ENCODE measurements at places on chromosomes 12 and 14.

- peak; percentile 61 for DNase-seq
Measured at GRCh38 chr14:61438860-61439765, 117.7 kb downstream of the PRKCH start.

- DNase-seq = no peak
Measured at GRCh38 chr12:50403001-50403440, 2.3 kb downstream of the LARP4 start.

DNA sequence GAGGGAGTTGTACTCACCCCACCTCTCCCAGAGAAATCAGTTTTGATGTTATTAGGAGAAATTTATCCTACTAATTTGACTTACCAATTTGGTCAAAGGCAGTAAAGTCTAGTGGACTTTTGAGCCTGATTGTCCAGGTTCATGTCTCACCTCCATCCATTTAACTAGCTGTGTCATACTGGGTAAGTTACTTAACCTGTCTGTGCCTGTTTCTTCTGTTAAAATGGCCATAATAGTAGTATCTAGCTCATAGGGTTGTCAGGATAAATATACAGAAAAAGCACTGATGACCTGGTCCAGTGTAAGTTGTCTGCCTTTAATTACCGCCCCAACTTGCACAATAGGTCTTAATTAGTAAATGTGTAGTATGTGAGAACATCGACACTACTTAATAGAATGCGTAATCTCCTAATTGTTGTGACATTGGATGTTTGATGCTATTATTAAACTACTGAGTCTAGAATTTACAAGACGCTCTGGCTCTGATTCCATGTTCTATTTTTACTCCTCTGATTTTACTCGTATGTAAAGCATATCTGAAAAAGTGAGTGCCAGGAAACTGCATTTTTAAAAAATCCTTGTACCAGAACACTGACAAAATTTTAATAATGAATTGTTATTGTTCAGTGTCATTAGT is 1.5 kb downstream of the RAB21 start:
- DNase-seq = no peak

DNA sequence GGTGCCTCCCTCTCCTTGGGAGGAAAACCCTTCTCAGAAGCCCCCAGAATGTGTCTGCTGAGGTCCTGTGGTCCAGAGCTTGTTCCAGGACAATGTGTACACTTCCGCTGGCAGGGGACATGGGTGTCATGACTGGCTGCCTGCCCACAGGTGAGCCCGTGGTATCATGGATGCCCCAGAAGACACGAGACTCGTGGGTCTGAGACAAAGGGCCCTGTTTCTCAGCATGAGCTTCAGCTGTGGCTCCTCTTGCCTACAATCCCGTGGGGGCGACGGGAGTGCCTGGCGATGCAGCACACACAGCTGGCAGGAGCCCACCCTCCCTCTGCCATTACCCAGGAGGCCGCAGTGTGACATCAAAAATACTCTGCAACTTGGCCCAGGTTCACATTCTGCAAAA is 7.0 kb downstream of the TMEM121 start:
- DNase-seq = no peak

- no peak for DNase-seq
Measured at GRCh38 chr12:113054948-113055486, 1.5 kb upstream of the DTX1 start.

DNA sequence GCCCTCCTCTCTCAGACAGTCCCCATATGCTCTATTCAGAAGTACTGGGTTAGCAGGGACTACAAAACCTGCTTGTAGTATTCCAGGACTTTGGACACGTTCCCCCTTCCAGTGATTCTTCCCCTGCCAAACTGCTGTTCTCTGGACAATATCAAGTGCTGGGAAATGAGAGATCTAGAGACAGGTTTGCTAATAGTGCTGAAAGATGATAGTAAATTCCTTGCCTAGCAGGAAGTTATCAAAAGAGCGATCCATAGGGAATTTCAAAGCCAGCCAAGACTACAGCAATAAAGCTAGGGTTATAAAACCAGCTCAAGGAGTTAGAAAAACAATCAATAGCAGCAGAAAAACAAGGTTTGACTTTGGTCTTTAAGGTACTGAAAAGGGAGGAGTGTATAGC is 15.2 kb downstream of the SLC7A8 start:
- DNase-seq = no peak

DNA sequence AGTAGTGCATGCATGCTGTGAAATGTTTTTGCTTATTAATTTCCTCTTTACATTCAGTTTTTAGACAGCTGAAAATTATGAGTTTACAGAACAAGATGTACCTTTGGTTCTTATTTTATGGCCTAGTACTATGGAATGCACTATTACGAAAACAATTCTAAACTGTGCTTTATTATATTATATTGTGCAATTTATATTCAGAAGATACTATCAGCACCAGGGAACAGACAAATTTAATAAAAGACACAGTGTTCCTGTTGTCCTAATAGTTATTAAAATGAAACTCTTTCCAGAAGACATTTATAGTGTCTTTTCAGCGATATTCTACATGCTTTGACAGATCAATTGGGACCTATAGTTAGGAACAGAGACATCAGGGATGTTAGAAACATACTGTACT is 427.3 kb downstream of the BTG1 start:
- DNase-seq = no peak

DNA sequence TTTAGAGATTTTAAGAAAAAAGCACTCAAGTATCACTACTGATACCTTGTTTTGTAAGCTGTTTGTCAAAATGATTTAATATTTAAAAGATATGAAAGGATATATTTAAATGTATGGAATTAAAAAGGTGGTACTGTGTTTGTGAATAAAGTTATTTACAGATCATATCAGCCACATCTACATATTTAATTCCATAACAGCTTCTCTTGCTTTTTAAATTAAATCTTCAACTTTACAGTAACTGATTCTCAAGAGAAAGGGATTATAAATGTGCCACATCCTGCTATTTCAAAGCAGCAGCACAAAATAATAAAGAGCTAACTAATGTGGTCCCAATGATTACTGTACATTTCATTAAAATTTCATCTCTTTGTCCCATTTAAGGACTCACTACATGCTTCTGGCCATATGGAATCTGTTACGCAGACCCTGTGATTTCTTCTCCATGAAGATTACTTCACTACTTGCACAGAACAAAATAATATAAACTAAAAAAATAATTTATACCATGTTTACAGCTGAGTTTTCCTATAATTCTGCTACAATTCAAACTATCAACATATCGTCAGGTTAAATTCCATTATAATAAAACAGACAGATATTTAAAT is 117.8 kb downstream of the MED13L start:
- DNase-seq = no peak

DNA sequence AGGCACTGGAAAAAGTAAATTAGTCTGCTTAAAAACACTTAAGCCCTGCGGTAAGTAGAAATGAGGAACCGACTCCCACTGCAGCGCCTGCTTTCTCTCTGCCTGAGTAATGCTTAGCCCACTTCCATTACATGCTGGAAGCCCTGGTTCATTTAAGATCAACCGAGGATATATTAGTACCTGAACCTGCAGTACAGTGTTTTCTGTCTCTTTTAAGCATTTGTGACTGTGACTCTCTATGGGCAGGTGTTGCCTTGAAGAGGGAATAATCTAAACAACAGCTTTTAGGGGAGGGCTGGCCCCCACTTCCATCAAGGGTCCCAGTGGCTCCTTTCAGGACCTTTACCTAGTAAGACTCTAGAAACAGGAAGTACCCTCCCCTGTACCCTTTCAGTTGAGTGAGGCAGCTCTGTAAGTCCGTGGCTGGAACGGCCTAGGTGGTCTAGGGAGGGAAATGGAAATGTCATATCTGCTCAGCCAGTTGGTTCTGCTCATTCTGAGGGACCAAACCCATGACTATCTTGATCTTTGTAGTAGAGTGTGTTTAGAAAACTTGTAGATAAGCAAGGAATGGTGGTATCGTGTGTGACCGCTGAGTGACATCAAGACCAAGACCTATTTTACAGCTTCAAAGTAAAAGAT is 56.2 kb downstream of the FNTB start:
- DNase-seq = no peak

DNA sequence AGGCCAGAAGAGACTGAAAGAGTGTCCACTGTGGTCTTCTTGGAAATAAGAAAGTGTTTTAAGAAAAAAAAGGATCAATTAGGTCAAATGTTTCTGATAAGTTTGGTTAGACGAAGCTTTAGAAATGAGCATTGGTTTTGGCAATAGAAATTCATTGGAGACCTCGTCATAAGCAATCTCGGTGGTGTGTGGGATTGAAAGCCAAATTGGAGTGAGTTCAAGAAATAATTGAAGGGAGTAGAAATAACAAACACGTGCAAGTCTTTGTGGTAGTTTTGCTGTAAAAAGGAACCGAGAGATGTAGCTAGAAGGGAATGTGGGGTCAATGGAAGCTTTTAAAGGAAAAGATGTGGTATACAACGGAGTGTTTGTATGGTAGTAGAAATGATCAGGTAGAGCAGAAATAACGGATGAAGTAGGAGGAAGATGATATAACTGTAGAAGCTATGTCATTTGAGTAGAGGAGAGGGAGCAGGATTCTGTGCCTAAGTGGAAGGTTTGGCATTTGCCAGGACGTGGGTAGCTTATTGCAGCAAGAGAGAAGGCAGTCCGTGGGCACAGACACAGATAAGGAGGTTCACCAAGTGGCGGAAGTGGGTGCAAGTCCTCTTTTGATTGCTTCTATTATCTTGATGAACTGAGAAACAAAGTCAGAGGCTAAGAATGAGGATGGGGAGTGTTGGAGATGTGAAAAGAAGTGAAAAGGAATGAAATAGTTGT is 146.2 kb downstream of the DACT1 start:
- DNase-seq = no peak

DNA sequence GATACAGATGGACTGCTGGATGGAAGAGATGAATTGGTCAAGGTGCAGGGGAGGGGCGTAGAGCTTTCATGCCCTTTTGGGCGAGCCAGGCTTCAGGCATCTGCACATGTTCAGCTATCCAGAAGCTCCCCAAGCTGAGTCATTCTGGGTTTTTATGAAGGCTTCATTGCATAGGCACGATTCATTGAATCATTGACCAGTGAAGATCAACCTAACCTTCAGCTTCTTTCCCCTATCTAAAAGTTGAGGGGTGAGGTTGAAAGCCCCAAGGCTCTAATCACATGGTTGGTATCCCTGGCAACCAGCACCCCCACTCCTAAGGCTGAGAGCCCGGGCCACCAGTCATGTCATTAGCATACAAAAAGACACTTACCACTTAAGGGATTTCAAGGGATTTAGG is 36.3 kb downstream of the RPS29 start:
- DNase-seq = no peak

DNA sequence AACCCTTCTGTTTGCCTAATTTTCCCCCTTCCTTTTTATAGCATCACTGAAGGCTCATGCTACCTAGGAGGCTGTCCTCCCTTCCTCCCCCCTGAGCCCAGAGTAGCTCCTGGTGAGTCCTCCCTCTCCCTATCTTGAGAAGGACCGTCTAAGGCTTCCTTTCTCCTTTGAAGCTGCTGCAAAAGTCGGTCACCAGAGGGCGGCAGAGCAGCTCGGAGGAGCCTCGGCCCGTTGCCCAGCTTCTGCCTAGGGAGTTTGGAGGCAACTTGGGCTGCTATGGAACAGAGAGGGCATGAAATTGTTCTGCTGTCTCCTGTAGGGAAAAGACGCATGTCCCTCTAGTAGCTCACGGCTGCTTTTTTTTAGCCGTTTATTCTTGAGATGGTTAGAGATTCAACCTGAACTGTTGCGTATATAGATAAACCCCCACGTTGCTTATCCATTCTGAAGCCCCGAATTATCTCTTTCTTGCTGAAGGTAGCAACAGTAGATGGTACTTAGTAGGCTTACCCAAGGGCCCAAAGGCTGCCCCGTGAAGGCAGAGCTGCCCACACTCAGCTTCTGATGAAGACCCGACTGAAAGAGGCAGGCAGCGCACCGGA is 5.7 kb downstream of the WNT5B start:
- peak; percentile 52 for DNase-seq

- DNase-seq = no peak
Measured at GRCh38 chr14:64688811-64689281, 15.4 kb upstream of the PLEKHG3 start.

- DNase-seq = no peak
Measured at GRCh38 chr14:35368139-35368460, 36.4 kb downstream of the NFKBIA start.

- DNase-seq = no peak
Measured at GRCh38 chr12:65821336-65821735, 2.9 kb upstream of the HMGA2 start.

GRCh38 chr14:28875934-28876571 is 109.5 kb downstream of the FOXG1 start:
- DNase-seq = no peak

DNA sequence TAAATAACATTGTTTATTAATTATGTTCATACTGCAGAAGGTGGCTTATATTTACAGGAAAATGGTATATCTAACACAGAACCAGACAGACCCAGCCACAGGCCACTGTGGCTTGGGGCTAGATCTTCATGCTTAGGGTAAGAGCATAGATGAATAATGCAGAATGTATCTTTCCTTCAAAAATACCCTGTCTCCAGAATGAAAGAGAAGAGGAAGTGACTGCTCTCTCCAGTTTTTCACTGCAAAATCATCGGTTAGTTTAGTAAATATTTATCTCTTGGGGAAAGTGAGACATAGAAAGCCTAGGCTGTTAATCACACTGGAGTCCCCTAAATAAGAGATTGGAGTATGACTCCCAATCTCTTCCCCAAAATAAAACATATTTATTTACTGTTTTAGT is 453.7 kb downstream of the NAV3 start:
- no peak for DNase-seq

DNA sequence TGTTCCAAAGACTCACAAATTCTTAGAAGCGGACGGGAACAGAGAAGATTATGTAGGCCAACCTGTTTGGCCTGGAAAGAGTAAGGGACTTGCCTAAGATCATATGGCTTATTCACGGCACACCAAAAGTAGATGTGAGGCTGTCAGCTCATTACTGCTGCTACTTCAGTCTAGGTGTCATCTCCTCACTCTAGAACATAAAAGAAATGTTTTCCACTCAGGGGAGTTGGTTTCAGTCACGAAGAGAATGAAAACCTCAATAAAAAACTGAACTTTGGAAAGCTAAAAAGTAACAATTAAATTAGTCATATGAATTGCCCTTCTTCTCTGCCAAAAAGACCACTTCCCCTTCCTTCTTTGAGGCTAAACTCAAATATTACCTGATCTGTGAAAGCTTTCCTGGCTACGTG is 658 bp upstream of the CEP128 start:
- no peak for DNase-seq

DNA sequence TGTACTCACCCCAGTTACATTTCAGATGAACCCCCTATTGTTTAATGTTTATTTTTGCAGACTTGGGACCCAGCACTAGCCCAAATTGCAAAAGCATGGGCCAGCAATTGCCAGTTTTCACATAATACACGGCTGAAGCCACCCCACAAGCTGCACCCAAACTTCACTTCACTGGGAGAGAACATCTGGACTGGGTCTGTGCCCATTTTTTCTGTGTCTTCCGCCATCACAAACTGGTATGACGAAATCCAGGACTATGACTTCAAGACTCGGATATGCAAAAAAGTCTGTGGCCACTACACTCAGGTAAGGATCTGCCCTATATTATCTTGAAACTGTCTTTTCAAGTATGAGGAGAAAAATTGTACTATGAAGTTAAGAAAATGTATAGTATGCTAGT is 1.2 kb downstream of the GLIPR1 start:
- no peak for DNase-seq

Data from kidney capillary endothelial cell (primary cell).